Kidney tubule cell (primary cell): ENCODE measurements at places on chromosomes 7 and 10.

GRCh38 chr7:132368246-132368900 lies 207.9 kb downstream of the PLXNA4 start:
- no peak for DNase-seq

DNA sequence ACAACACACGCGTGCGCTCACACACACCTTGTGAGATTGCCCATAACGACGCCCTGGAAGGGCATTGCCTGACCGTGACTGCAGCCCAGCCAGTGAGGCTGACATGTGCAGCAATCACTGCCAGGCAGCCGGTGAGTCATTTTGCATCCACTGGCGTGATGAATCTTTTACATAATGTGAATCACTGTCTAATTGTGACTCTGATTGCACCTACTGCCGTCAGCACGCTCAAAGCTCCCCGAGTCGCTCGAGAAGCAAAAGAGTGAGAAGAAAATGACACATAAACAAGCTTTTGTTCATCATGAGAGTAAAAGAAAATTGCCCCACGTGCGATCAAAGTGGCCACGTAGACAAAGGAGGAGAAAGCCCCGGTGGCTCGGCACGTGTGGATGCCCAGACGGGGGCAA lies 117.4 kb upstream of the PFKP start:
- peak; percentile 76 for DNase-seq

DNA sequence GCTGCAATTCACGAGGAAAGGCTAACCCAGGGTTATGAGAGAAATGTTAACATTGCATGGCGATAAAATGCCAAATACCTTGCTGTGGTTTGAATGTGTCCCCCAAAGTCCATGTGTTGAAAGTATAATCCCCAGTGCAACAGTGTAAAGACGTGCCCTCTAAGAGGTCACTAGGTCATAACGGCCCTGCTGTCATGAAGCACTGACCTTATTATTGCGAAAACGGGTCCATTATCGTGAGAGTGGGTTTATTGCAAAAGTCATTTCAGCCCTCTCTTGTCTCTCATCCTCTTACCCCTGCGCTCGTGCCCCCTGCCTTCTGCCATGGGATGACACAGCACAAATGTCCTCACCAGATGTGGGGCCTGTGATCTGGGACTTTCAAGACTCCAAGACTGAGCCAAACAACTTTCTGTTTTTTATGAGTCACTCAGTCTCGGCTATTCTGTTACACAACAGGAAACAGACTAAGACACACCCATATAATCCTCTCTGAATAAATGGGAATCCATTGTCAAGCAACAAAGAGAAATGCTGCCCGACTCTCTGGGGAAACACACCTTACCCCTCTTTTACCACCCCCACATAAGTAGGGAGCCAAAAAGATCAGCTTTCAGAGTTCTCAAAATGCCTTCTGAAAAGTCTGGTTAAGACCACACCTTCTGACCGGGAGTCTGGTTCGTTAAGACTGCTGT lies 73.1 kb upstream of the UCN3 start:
- DNase-seq: peak; percentile 69

- no peak for DNase-seq
Measured at GRCh38 chr7:48113275-48113674, 24.2 kb downstream of the UPP1 start.

DNA sequence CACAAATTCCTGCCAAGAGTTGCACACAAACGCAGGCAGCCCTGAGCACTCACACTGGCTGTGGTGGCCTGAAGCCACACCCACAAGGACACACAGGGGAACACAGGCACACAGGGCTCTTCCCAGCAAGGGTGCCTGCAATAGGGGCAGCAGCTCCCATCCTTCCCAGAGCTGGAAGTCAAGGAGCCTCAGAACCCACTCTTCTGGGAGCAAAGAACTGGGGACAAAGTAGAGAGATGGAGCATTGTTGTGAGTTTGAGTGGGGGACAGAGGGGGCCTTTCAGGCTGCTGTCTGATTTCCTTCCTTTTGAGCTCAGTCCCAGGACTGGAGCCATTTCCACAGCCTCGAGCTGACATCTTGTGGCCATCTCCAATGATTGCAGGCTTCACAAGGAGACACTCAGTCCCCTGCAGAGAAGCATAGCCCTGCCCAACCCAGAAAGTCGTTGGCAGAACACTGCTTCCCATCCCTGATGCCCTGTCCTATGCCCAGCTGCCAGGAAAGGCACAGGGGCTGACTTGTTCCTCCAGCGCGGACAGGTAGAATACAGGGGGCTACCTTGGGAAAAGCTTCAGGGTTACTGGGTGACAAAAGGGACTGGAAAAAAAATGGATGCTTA lies 34.4 kb upstream of the SLF2 start:
- peak; percentile 80 for DNase-seq

DNA sequence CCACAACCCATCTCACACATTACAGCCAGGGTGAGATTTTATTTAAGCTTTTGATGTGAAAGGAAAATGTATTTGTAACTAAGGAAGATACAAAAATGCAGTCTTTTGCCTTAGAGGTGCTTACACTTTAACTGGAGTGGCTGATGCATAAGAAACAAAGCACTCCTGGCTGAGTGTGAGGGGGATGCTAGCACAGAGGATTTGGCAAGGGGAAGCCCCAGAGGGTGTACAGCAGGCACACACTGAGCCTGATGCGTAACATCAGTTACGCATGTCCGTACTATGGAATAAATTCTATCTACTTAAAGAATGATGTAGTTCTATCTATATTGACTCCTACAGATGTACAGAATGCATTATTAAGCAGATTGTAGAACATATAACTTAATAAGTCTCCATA lies 17.8 kb downstream of the GIMAP8 start:
- DNase-seq: no peak

DNA sequence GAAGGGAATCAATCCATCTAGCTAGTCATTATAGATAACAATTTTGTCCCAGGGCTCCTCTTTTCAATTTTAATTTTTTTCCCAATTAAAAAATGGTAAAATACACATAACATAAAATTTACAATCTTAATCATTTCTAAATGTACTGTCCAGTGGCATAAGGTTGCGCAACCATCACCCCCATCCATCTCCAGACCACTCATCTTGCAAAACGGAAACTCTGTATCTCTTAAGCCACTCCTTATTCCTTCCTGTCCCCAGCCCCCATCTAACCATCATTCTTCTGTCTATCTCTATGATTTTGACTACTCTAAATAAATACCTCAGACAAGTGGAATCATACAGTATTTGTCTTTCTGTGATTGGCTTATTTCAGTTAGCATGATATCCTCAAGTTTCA lies 46.1 kb upstream of the RAB18 start:
- DNase-seq: no peak
